NCI-H69 (cell line): ENCODE measurements at places on chromosomes 1 and 21.

DNA sequence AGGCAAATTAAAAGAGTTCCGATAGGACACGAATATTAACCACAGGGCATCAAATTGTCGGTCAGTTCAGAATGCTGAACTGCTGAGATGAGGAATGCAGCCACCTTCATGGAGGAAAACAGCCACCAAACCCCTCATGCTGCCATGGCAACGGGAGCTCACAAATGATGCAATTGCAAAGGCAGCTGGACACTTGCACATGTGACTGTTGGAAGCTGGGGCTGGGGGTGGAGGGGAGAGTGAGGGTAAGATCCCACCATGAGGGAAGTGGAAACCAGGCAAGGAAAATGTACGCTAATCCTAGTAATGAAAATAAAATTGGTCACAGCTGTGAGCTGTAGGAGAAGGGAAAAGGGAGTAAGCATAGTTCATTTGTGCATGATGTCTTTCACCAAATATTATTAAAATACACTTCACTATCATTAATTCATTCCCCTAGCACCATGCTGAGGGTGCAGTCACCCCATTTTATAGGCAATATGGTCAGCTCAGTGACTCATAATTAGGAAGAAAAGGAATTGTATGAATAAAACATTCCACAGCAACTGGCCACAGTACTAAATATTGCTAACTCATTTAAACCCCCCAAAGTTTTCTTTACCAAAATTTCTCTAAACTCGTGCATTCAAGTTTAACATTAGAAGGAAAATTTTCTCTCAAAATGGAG is 15.3 kb downstream of the BECN2 start:
- peak; percentile 67 for DNase-seq

- DNase-seq = no peak
Measured at GRCh38 chr1:56301791-56302190, 277.6 kb downstream of the PLPP3 start.

DNA sequence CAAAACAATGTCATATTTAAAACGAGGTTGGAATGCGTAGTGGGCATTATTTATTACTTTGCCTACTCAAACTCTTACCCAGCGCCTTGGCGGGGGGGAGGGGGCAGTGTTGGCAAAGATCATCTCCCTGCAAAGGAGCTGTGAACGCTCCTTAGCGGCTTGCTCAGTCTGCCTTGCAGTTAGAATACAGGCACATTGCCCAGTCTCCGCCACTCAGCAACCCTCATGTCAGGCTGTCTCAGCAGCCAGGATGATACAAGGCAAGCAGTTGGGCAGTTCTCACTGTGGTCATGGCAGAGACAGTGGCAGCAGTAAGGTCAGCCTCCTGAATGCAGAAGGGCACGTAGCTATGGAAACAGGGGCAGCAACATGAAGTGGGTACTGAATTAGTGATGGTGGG is 170.4 kb upstream of the KCNK2 start:
- DNase-seq = no peak

DNA sequence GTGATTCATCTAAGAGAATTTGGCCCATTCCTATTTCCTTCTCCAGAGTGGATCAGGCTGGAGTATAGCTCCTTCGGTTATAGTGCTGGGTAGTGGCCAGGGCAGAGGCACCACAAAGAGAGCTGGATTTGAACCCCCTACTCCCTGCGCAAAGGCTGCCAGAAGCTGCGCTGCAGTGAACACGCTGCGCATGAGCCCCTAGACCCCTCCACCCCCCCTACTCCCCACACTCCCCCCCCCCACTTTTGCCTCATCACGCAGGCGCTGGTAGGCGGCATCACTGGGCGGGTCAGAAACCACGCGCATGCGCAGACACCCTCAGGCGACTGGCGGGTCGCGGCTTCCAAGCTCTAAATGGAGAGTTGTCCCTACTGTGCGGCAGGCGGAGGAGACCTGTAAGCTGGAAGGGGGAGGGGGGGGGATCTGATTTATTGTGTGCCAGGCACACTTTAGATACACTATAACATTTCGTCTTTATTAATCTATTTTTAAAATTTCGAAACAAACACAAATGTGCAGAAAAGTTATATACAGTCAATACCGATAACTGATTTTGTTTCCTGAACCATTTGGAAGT is 38.7 kb upstream of the HMGN1 start:
- peak; percentile 97 for DNase-seq

DNA sequence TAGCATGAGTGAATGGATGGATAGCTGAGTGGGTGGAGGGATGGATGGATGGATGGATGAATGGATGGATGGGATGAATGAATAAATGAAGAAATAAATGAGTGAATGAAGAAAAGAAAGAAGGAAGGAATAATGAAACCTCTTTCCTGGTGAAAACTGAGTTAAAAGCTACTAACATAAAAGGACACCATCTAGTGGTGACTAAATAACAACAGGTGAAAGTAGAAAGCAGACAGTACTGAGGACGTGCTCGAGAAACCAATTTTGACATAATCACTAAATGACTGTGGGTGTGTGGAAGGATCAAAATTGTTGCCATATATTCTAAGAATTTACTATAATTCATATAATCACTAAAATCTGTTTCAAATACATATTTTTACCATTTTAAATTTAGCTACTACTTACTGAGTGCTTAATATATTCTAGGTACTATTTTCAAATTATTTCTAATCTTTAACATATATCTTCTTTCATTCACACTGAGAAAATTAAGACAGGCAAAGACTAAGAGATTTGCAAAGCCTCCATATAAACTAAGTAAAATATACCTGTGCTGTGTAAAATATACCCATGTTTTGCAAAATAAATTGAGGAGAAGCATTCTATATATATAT is 522.9 kb downstream of the LRRIQ3 start:
- DNase-seq = peak; percentile 69

DNA sequence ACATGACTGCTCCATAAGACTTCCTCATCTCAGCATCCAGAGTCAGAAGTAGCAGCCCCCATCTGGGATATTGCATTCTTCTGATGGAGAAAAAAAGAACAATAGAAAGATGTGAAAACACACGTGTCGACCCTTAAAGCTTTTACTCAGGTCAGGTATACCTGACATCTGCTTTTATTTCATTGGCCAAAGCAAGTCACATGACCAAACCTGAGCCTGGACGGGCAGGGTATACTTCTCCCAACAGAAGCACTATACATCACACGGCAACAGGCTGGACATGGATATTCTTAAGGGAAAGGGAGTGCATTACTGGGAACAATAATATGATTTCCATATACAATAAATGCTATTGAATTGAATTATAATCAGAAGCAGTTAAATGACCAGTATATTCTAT is 243.3 kb downstream of the LMO4 start:
- no peak for DNase-seq

- DNase-seq = no peak
Measured at GRCh38 chr1:63898428-63899196, 124.8 kb downstream of the ROR1 start.

DNA sequence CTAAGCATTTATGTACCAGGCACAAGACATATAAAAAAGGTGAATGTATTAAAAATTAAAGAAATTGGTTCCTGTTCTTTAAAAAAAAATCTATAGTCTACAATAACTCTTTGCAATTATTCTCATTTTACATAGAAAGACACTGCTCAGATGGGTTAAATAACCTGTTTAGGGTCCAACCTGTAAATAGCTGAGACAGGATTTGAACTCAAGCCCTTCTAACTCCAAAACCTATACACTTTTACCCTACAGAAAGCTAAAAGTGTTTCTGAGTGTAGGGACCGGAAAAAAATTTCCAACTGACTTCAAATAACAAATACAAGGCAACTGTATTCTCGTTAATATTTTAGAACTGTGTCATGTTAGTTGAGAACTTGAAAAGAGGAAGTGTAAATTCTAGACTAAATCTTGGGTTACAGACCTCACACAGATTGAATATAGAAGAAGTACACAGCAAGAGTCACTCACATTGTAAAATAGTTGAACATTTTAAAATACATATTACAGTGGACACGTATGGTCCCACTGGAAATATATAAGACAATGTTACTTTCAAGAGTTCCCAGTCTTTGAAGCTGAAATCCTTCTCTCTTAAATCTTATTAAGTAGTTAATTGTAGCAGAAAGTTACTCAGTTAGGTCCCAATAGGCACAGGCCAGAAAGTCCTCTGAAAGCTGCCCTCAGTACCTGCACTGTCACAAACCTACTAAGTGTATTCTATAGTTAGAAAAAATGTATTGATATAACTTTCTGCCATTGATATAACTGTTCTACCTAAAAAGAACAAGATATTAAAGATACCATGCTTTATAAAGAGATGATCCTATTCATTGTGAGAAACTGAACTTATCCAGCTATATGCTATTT is 7.3 kb downstream of the EDEM3 start:
- no peak for DNase-seq

GRCh38 chr1:197557302-197557701 is 218.0 kb downstream of the DENND1B start:
- peak; percentile 73 for DNase-seq

- DNase-seq = no peak
Measured at GRCh38 chr1:29516063-29516820, 279.9 kb downstream of the PTPRU start.

DNA sequence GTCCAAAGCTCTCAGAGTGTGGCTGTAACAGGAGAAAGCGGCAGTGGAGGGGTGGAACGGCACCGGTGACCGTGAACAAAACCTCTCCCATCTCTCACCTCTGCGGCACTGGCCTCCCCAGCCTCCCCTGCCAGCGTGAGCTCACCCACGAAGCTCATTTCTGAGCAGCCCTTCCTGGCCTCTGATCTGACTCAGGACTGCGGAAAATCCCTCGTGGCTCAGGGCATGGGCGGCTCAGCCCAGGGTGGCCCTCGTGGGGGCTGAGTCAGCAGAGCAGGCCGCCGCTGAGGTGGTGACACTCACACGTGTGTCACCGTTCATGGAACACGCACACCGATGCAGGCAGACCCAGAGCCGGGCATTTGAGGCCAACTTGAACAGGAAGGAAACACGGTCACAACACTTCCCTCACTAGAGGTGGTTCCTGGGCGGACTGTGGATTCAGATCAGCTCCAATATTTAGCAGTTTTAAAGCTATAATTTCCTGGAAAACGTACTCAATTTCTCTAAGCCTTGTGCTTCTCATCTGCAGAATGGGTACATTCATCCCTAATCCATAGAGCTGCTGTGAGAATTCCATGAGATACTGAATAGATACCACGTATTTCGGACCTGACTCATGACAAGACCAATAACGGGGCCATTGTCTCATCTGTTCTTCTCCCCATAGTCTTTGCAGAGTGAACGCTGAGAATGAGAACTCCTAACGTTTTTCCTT is 115.0 kb upstream of the TMPRSS2 start:
- DNase-seq = no peak

GRCh38 chr1:90614872-90615271 is 102.2 kb downstream of the BARHL2 start:
- DNase-seq = peak; percentile 9

GRCh38 chr1:52588027-52588426 is 14.1 kb upstream of the GPX7 start:
- DNase-seq = no peak

DNA sequence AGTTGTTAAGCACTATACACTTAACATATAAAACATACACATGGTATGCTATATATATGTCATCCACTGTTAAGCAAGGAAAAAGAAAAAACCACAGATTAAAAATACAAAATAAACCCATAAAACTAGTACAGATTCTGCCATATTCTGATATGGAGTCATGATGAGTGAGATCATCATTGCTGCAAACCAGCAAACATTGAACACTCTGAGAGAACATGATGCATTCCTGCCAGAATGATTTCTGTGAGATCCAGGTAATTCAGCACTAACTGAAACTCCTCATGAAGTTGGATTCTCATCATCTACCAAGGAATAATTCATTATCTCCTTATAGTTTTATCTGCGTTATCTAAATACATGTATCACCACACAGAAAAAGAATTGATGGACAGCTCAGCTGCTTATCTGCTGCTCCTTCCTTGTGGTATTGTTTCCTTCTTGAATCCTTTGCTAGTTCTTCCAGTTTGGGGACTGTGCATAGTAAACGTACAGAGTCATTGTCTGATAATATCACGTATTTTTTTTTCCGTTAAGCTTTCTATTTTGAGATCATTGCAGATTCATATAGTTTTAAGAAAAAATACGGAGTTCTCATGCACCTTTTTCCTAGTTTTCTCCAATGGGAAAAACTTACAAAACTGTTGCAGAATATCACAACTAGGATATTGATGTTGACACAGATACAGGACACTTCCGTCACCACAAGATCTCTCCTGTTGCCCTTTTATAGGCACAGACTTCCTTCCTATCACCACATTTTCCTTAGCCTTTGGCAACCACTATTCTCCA is 9.3 kb downstream of the RAB4A start:
- no peak for DNase-seq

- DNase-seq = no peak
Measured at GRCh38 chr21:16307256-16307655, 577.5 kb downstream of the USP25 start.

GRCh38 chr1:202223121-202223860 is 29.7 kb downstream of the LGR6 start:
- no peak for DNase-seq

GRCh38 chr1:111212634-111213335 is 12.3 kb upstream of the DENND2D start:
- DNase-seq = no peak

GRCh38 chr1:91792489-91793071 is 93.4 kb downstream of the TGFBR3 start:
- DNase-seq = peak; percentile 40

- peak; percentile 83 for DNase-seq
Measured at GRCh38 chr21:41768437-41769042, 1.7 kb upstream of the RIPK4 start.

DNA sequence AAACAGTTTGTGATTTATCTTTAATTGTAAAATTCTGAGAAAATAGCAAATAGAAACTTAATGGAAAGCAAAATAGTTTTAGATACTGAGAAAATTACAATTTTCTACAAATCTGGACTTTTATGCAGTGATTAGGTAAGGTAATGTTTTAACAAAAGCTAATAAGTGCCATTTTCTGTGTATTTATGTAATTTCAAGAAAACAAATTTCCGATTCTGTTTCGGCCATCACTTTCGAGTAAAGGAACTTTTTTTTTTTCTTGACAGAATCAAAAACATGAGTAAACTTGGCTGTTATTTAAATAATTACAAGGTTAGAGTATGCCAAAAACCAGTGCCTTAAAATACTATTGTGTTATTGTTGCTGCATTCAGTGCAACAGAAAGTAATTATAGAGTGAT is 280.4 kb upstream of the C1orf105 start:
- peak; percentile 15 for DNase-seq

GRCh38 chr1:51473331-51474115 is 45.5 kb downstream of the EPS15 start:
- DNase-seq = no peak

GRCh38 chr1:147238053-147238902 is 4.2 kb upstream of the CHD1L start:
- DNase-seq = peak; percentile 19

- no peak for DNase-seq
Measured at GRCh38 chr1:67812226-67812625, 21.0 kb downstream of the GNG12 start.

GRCh38 chr1:205391386-205391785 is 30.5 kb downstream of the LEMD1 start:
- DNase-seq = no peak

- peak; percentile 79 for DNase-seq
Measured at GRCh38 chr1:231603598-231604275, 22.9 kb upstream of the DISC1 start.
